Activated CD8-positive, alpha-beta T cell treated with anti-CD3 and anti-CD28 coated beads for 36 hours (primary cell): ENCODE measurements at places on chromosomes 1 and 21.

DNA sequence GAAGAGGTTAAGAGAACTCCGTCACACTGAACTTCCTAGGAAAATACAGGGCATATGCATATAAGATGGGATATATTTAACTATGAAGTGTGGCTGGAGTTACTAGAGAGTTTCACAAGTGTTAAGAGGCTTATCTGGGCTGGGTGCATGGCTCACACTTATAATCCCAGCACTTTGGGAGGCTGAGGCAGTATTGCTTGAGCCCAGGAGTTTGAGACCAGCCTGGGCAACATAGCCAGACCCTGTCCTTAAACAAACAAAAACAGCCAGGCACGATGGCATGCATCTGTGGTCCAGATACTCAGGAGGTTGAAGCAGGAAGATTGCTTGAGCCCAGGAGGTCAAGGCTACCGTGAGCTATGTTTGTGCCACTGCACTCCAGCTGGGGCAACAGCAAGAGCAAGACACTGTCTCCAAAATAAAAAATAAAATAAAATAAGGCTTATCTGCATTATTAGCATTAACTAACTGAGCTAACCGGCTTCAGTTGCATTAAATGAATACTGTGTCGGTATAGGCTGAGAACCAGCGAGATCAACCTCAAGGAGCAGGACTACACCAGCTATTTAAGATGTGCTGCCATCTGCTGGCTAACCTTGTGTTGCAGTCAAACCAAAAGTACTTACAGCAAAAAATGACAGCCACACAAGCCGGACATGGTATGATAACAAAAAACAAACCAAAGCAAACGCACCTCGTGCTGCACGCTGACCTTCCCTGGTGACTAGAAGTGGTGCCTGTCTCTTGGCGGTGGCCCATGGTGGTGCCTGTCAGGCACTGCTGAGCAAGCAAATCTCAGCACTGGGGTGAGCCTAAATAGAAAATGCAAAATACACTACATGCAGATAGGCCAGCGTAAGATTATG lies 19.7 kb upstream of the RBBP5 start:
- peak; percentile 92 for DNase-seq

GRCh38 chr1:97621955-97622354 lies 298.9 kb downstream of the DPYD start:
- no peak for DNase-seq

DNA sequence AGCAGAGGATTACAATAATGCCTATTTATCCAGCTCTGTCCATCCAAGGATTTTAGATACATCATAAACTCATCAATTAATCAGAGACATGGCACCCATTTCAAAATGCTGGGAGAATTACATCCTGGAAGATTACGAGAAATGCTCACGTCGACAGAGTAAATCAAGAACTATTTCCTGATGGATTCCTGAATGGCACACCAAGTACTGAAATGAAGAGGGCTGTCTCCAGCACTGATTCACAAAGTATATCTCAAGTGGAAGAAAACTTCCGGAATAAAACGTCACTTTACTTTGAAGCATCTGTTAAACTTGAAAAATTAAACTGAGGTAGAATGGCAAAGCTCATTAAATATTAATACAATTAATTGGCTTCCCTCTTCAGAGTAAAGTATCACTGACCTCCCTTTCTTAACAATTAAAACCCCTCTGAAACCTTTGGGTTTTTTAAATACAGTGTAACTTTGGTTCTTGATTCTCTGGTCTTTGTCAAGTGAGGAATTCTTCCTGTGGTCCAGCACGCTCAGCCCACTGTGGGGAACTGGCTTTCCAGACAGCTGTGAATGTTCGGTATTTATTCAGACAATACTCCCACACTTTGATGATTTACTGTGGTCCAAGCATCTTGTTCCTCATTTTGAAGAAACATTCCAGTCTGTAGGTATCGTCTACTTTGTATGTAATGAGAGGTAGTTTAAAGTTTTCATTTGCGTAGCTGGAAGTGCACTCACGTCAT lies 288.0 kb downstream of the NFIA start:
- DNase-seq, result no peak

GRCh38 chr1:213110349-213111300 lies 59.6 kb downstream of the RPS6KC1 start:
- peak; percentile 41 for DNase-seq
